MM.1S (cell line): ENCODE measurements at places on chromosomes 6 and 20.
A peak's percentile ranks its signal among the peaks of the same experiment; 100 is the strongest.

DNA sequence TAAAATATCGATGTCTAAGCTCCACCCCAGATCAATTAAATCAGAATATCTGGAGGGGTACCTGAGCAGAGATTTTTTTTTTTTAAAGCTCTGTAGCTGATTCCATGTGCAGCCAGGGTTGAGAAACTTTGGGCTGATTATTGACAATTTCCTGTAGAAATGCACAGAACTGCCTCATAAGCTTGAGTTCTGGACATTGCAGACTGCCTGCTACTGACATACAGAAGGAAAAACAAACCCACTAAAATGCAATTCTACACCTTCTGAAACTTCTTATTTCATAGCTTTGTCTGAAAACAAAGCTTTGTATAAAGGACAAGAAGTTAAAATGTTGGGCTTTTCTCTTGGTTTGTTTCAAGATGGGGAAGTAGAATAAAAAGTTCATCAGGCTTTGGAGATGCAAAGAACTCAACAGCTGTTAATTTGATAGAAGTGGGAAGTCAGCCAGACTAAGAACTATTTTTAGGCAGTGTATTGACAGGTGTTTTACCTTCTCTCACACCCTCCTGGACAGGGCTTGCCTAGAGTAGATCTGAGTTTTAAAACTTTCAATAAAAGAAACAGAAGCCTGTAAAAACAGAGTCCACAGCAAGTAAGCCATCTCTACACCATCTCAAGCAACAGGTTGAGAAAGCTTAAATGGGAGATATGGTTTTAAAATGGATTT lies 147.7 kb downstream of the KCNQ5 start:
- DNase-seq, result peak; percentile 41

DNA sequence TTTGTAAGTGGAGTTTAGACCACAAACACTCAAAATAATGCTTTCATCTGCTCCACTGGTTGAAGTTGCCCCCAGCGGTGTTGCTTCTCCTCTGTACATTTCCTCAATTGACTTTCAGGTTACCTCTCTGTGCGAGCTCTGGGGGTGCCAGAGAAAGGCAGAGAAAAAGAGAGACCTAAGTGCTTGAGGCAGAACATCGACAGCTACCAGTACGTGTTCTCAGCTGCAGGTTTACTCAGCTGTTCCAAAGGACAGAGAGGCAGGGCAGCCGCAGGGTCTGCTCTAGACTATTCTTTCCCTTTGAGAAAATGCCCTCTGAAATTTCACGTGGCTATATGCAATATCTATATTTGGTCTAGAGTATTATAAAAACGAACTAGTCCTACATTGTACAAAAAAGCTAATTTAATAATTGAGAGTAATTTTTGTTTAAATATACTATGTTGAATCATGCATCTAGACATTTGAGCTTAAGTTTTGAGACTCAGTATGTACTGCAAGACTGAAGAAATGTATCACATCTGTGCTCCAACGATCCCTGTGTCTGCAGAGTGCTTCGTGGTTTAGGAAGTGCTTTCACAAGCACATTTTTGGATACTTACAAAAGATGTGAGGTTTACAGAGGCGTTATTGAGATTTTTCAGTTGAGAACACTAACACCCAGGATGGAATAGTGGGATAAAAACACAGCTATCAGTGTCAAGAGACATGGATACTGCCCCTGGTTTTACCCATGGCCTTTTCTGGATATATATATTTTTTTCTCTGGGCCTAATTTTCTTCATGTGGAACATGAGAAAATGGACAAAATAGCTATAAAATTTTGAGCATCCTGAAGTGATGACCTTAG lies 453.6 kb upstream of the FLRT3 start:
- no peak for DNase-seq

DNA sequence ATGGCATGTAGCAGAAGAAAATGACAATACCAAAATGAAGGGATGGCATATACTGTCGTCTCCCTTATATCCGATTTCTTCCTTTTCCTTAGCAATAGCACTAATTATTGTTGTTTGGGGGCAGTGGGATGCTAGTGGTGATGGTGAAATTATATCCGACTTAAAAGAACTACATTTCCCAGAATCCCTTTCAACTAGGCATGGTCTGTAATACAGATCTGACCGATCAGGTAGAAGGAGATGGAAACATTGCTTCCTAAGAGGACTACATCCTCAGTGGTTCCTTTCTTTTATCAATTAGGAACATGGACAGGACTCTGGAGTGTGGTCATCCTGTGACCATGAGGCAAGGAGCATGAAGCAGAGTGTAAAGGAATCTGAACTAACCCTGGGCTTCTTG lies 532.6 kb downstream of the CBLN4 start:
- DNase-seq, result no peak

DNA sequence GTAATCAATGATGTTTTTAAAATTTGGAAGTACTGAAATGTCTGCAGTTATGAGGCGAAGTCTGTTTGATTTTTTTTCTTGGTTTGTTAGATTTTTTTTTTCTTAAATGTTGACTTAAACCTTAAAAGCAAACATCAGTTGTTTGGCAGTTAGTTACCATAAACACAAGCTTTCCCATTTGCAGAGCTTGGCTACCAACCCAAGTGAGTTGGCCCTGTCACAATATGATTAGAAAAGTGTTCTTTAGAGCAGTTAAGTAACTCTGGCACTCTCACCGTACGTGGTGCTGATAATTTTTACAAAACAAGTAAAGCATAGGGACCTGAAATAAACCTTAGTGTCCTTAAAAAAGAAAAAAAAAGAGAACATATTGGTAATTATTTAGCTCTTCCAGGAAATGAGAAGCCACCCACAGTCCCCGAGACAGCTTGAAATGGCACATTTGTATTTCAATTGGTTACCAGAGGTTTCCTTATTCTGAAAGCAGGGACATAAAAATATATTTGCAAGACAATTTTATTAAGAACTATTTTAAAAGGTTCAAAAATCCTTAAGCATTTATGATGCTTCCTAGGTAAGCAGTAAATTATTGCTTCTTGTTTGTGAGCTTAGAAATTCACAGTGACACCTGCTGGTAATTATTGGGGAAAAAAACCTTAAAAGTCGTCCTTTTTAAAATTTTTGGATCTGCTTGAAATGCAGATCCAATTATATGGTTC lies 3.9 kb downstream of the HEY2 start:
- peak; percentile 43 for DNase-seq

DNA sequence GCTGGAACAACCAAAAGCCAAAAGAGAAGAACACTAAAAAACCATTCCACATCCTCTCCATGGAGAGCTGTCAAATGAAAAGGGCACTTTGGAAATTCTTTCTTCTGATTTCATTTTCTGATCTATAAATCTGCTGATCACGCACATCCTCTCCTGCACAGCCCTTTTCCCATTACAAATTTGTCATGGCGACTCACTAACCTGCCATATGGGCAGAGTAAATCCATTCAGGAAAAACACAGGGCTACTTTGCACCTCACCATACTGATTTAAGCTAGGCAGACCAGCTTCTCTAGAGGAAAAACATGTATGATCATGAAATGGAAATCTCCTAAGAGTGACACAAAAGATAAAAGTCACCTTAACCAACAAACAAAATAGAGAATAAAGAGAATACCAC lies 26.0 kb downstream of the TOMM6 start:
- DNase-seq, result no peak

- DNase-seq, result no peak
These were observed 97.4 kb downstream of the IYD start for GRCh38 chr6:150466196-150466595.

- no peak for DNase-seq
These were observed 20.5 kb downstream of the COL9A1 start for GRCh38 chr6:70282312-70282918.

GRCh38 chr20:54067606-54068174 lies 2.7 kb downstream of the BCAS1 start:
- peak; percentile 89 for DNase-seq

DNA sequence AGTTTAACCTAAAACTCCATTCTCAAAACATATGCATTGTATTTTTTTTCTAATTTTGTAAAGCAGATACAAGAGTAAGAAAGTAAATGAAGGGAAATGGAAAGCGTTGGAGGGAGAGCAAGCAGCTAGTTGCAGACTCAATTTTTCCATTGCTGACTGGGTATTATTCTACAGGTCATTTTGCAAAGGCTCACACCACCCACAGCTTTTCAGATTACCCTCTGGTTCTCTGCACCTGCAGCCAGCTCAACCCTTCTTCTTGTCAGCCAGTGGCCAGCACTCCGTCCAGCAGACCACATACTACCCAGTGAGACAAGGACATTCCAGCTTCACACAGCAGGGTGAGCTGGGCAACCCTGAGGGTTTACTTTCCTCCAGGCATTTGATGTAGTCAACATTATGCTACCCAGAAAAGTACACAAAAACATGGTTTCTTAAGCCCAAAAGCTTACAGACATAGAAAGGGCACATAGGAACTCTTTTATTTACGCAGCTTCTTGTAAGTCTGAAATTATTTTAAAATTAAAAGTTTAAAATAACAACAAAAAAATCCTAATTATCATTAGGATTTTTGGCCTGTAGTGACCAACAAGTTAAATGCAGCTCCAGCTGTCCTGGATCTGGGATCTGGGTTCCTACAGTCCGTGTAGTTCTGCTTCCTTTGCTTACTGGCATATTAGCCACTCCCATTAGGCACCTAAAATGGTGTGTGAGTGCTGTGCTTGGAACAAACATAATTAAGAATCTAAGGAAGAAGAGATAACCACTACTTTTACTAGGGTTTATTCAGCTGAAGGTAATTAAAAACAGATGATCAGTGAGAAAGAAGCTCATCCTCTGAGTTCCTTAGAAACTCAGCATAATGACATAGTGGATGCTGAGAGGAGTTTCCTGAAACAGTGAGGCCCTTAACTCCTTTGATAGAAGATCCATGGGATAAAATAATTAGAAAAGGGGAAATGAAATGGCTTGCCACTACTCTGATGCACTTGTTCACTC lies 185.3 kb downstream of the PKHD1 start:
- no peak for DNase-seq

GRCh38 chr20:25207960-25208534 lies 12.5 kb downstream of the ENTPD6 start:
- no peak for DNase-seq
